ENCODE measurements at places on chromosomes 7 and 10.
A peak's percentile ranks its signal among the peaks of the same experiment; 100 is the strongest.

- no peak for DNase-seq
Measured at GRCh38 chr7:71465741-71466189, 333.8 kb downstream of the GALNT17 start.

DNA sequence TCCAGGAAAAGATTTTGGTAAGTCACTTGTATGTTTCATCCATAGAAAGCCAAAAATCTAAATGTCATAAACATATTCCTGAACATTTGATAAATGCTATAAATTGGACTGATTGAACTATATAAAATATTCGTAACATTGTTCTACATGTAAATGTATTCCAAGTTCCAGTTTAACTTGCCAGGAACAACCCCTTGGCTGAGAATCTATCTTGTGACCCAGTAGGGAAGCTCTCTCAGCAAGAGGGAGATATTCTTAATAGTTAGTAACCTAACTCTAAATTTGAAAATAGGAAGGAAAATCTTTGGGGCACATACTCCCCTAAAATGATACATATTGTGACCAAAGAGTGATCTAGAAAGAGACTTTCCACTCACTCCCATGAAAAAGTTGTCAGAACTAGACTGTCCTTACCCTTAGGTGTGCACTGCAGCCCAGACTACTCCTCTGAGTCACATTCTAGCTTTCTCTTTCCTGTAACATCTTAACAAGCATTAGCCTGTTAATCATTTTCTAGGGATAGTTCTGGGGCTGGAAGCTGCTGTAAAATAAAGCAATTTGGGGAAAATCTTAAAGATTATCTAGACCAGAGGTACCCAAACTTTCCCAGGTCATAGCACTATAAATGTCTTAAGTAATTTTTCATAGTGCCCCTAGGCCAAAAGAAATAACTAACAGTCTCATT, 73.7 kb upstream of the SKAP2 start:
- DNase-seq, result no peak

- no peak for DNase-seq
Measured at GRCh38 chr10:57689596-57690297, 577.9 kb downstream of the IPMK start.

- DNase-seq, result no peak
Measured at GRCh38 chr7:103446049-103446520, at the start of gene SLC26A5. Gene SLC26A5 (minus strand): TSS chr7:103446207. CDS start chr7:103421514, 24,693 bp downstream.

DNA sequence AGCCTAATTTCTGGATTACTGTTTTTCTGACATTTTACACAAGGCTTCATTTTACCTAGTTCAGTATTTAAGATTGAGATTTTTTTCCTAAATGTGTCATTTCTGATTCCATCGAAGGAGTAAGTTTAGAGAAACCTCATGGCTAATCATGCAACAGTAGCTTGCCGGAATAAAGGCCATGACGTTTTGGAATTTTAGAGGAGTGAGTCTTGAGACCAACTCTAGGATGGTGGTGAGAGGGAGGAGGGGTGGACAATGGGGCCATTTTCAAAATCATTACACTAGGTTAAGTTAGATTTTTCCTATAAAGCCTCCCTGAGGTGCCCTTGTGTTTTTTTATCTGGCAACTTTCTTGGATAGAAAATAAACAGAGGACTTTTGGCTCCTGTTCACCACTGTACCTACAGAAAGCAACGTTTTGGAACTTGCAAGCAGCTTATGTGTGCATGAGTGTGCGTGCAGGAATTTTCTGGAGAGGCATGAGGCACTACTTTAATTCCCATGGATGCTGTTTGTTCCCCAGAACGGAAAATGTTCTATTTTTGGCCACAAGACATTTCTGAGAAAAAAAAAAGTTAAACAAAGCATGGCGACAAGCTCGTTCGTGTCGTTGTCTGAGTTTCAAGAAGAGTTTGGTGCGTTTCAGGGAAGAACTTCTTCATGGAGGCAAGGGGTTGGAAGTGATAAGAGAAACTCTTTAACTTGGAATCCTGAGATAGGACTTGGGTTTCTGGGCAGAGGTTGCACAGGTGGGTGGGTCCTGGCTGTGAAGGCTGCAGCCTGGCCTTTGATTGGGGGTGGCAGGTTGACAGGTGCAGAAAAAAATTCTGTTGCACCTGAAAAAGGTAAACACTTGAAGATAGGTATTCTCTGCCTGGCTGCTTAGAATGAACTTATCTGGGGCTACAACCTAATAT, 178.1 kb downstream of the PTEN start:
- no peak for DNase-seq

GRCh38 chr7:138243430-138243829, 167.2 kb downstream of the AKR1D1 start:
- no peak for DNase-seq

- peak; percentile 46 for DNase-seq
Measured at GRCh38 chr7:43439631-43440401, 143.1 kb upstream of the STK17A start.

GRCh38 chr10:79179164-79179956, 110.6 kb downstream of the ZMIZ1 start:
- no peak for DNase-seq

DNA sequence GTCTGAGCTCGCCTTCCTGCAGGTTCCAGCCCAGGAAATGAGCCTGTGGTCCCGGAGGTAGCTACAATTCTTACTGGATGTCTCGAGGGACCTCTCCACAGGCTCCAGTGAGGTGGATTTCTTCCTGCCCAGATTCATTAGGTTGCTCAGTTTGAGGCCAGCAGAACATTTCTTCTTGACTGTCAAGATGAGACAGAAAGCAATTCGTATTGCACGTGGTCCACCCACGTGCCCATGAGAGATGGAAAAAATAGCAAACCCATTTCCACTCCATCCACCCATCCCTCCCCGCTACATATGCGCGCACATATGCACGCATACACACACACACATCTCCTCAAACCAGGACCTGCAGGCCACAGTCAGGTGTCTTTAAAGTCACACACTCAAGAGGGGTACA, 68.7 kb downstream of the VWA2 start:
- no peak for DNase-seq

- no peak for DNase-seq
Measured at GRCh38 chr10:131553121-131553520, 241.6 kb upstream of the TCERG1L start.

DNA sequence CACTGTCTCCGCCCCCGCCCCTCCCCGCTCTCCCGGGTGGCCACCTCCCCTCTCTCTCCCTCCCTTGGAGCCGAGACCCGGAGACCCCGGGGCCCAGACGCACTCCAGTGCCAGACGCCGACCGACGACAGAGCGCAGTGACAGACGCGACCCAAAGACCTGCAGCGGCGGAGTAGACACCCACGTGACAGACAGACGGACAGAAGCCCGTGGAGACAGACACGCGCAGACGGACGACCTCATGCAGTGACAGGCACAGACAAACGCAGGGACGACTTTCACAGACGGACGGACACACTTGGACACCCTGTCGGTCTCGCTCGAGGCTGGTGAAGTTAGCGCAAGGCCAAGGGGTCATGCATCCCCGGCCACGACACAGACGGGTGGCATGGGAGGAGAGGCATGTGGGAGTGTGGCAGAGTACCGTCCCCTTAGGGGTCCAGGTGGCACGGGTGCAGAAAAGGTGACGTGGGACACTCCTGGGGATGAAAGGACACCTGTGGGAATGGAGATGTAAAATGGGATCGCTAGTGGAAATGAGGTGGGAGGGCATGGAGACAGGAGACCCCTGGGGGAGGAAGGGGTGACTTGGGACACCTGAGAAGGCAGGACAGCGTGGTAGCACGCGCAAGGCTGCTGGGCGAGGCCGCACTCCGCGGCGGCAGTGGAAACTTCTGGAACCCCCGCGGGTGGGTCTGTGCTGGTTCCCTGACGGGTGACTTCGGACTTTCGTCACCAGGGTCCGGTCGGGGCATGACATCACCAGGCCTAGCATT, 456 bp upstream of the ACHE start:
- no peak for DNase-seq

DNA sequence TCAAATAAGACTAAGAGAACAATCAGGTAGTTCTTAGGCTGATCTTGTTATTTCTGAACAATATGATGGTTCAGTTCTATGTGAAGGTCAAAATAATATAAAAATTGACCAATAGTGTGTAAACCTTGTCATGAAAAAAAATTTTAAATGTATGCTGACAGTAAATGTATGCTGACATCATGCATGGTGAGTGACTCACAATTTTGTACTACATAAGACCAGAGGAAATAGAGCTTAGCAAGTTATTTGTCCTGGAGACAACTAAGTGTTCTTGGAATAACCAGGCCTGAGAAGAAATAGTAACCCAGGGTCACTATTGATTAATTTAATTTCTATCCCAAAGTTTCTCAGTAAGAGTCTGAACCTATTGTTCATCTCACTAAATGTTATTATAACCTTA, 182.2 kb upstream of the PCDH15 start:
- DNase-seq, result no peak

DNA sequence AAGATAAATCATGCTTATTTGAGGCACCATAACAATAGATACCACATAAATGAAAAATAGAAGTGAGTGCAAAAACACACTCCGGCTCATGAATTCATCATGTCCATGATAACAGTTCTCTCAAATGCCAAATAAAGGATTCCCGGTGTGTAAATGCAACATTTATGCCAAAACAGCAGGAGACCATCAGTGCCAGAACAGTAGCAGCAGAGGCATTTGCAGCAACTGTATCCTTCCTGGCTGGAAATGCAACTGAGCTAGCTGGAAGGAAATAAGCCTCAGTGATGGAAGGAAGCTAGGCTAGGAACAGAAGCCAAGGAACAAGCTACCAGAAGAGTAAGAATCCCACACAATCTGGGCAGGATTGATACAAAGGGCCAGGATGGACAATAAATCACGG, 79.9 kb upstream of the THSD7A start:
- no peak for DNase-seq

GRCh38 chr10:24642921-24643678, 80.6 kb downstream of the ARHGAP21 start:
- no peak for DNase-seq

DNA sequence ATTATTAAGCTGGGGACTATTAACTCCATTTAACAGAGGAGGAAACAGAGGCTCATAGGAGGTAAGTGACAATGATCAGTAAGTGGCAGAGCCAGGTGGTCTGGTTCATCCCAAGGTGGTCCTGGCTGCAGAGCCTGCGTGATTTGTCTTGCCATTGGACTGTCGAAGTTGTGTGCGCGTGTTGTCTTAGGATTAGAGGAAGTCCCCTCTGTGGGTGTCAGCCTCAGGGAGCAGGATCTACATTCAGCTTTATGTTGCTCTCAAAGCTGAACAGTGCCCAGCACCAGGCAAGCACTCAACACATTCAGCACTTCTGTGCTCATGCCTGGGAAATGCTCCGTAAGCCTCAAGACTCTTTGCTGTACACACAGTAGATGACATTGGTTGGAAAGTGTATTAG, 139.5 kb downstream of the HERPUD2 start:
- DNase-seq, result no peak

- DNase-seq, result no peak
Measured at GRCh38 chr10:123893651-123894050, 2.0 kb upstream of the CPXM2 start.

DNA sequence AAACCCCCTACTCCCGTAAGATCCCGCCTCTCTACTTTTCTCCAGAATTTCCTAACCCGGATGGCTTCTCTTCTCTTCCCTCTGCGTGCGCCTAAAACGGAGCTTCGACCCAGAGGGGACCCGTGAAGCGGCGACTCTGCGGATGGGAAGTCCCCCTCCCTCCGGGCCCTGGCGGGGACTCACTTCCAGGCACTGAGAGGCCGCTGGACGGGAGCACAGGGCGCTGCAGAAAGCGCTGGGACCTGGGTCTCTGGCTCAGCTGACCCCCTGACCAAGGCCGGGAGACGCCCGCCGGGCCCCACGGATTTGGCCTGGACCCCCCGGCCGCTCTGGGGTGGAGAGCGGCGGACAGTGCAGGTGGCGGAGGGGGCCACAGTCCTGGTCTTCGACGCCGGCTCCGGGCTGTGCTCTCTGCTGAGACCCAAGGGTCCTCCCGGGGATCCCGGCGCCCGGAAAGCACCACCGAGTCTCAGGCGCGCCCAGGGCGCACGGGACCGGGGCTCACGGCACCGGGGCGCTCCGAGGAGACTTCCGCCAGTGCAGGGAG, 688 bp upstream of the FOXL3 start:
- no peak for DNase-seq

- no peak for DNase-seq
Measured at GRCh38 chr10:10869592-10869991, 148.1 kb upstream of the CELF2 start.

DNA sequence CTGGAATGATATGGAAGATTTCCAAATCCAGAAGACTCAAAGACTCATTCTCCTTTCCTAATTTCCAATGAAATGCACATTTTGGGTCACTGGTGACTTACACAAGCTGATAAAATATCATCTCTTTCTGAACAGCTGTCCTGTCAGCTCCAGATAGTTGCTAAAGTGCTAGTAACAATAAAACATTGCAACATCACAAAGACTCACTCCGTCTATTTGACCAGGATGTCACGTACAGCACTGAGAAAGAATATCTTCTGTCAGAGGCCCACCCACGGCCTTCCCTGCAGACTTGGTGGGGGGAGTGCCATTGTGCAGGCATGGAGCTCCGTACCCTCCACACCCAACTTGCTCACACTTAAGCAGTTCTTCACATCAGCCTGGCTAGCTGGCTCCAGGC, 78.9 kb upstream of the EGR2 start:
- DNase-seq, result no peak

- no peak for DNase-seq
Measured at GRCh38 chr7:93108003-93108402, 9.8 kb downstream of the SAMD9 start.

DNA sequence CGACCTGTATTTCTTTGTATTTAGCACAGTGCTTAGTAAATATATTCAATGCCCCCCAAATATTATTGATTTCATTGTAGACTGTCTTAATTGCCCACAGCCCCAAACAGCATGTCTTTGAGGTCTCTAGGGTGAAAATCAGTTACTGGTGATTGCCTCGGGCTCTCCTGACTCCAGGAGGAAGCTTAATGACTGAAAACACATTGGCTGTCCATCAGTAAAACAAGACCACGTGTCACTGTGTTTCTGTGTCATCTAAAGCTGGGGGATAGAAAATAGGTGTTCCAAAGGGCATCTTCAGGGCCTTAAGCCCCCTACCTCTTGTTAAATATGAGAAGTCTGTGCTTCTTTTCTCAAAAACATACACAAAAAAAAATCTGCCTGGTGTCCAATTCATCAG, 67.9 kb downstream of the CACNA2D1 start:
- no peak for DNase-seq

GRCh38 chr10:118423800-118424442, 81.8 kb upstream of the FAM204A start:
- DNase-seq, result peak; percentile 33

- DNase-seq, result peak; percentile 27
Measured at GRCh38 chr10:48634198-48634983, 29.5 kb upstream of the ARHGAP22 start.

GRCh38 chr10:24114556-24114955, 94.4 kb upstream of the KIAA1217 start:
- no peak for DNase-seq

DNA sequence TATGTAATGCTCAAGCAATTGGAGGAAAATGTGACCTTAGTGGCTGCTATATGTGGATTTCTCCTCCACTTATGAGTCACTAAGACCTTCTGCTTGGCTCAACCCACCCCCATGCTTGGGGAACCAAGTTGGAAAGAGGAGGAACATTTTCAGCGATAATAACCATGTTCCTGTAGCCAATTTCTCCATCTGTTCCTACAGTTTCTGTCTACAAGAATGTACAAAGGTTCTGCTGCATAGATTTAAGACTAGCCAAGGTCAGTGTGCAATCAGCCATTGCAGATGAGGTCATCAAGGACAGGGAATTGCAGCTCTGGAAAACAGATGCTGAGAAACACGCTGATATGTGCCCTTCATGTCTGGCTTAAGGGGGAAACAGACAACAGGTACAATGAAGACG, 5.6 kb upstream of the NRCAM start:
- no peak for DNase-seq

- no peak for DNase-seq
Measured at GRCh38 chr10:98086837-98087708, 47.4 kb upstream of the R3HCC1L start.

- DNase-seq, result no peak
Measured at GRCh38 chr7:116834815-116835504, 27.4 kb upstream of the CAPZA2 start.

Data from activated T-cell treated with anti-CD3 and anti-CD28 coated beads, Interleukin-2, amount 50 U/mL, for 4 hours (primary cell).